ENCODE measurements at places on chromosomes 2 and 18.

DNA sequence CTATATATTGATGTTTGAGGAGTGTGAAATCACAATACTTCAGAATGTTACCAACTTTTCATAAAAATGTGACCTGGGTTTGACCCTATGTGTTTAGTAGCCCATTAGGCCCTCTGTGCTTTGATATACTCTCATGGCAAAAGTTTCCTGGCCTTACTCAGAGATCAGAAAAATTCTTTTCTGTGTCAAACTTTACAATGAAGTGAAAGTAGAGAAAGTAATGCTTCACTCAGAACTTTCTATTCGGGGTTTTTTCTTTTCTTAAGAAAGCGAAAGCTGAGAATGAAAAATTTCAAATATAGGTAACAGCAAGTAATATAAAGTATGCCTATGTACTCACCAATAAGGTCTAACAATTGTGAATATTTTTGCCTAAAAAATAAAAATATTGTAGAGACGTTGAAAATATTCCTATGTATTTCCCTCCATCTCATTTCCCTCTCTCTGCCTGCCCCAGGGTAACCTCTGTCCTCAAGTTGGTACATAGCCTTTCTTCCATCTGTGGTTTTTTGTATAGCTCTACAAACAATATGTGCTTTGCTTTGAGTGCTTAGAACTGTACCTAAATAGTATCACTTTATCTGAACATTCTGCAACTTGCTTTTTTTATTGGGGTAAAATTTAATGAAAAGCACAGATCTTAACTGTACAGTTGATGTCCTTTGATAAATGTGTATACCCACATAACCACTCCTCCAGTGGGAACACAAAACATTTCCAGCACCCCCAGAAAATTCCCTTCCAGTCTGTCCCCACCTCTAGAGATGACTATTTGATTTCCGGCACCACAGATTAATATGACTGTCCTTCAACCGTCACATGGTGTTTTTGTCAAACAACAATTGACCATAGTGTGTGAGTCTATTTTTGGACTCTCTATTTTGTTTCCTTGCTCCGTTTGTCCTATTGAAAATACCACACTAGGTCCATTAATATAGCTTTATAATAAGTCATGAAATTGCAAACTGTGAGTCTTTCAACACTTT, 10.3 kb upstream of the ACKR3 start:
- no peak for DNase-seq

- DNase-seq = no peak
These were observed 7.5 kb upstream of the HAAO start for GRCh38 chr2:42799881-42800280.

DNA sequence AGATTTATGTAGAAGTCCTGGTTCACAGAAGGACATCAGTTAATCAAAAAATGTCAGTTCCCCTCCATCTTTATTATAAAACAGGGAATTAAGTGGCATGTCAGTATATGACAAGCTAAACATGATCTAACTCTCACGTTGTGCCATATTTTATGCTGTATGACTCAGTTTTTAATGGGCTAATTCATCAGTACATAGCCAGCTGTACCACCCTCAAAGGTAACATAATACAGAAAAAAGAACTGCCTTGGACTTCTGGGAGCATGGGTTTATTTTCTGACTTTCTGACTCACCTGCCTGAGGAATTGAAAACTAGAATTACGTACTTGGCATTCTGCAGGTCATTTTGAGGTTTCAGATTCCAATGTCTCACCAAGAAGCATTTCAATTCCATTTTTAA, 135.7 kb downstream of the CMPK2 start:
- no peak for DNase-seq

DNA sequence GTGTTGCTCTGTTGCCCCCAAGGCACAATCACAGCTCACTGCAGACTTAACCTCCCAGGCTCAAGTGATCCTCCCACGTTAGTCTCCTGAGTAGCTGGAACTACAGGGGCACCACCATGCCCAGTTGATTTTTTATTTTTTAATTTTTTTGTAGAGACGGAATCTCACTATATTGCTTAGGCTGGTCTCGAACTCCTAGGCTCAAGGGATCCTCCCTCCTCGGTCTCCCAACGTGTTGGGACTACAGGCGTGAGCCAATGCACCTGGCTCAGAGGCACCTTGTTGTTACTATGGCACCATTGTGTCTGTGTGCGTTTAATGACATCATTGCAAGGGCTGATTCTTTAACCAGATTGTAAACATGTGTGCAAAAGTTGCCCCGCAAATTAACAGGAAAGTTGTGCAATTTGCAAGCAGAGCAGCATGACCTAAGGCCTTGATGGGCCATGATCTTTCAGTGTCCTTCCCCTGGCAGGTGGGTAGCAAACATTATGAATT, 22.6 kb downstream of the TCF23 start:
- DNase-seq = no peak

- no peak for DNase-seq
These were observed 18.5 kb upstream of the DNER start for GRCh38 chr2:229732897-229733296.

GRCh38 chr2:216932113-216932862, 72.4 kb upstream of the TNP1 start:
- no peak for DNase-seq

- no peak for DNase-seq
These were observed 765 bp upstream of the ING5 start for GRCh38 chr2:241701149-241701398.

DNA sequence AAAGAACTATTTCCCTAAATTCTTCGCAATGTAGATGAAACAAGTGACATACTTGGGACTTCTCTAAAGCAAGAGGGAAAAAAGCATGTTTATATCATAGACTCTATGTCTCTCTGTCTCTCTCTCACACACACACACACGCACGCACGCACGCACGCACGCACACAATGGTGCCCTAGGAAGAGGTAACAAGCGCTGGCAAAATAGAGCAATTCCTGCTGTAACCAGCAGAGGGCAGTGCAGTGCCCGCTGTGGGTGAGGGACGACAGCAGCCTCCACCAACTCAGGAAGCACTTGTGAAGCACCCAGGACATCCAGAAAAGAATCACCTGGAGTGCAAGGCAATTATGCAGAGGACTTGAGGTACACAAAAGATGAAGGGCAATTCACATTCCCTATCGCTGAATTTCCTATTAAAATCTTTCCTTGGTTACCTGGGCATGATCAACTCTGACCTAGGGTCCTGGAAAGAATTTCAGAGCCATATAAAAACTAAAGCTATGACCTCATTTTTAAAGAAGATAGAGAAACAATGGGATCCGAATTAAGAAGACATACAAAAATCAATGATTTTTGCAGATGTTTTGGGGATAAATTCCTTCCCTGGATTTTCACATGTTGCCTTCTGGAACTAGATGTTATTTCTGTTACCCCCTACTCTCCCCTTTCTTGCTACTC, 166.4 kb downstream of the PDE11A start:
- DNase-seq = peak; percentile 39

GRCh38 chr18:10041180-10041579, 127.4 kb downstream of the VAPA start:
- DNase-seq = no peak

Measured in femur (tissue), 1 donor.